ENCODE measurements at places on chromosomes 2 and 18.

DNA sequence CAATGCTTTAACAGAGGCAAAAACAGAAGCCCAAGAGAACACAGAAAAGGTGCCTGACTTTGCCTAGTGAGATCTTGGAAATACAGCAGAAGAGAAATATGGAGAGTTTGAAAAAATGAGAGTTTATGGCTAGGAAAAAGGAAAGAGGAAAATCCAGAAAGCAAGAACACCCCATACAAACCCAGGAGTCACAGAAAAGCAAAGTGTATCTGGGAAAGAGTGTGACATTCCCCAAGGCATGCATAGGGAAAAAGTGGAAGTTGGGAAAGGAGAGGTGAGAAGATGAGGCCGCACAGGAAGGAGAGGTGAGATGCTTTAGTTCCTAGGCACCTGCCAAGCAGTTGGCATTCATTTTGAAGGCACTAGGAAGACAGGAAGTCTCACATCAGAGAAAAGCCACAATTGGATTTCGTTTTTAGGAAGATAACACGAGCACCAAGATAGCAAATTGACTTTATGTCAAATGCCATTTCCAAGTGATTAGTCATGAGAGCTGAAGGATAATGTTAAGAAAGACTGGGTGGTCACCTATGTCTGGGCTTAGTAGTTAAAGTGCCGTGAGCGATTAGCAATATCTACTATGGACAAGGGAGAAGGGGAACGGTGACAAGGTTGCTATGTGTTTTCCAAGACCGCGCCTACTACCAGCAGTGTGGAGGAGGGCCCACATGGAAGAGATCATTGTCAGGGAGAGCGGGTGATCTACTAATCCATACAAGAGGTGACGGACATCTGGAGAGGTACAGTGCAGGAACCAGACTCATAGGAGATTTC, 224.1 kb upstream of the PARD3B start:
- no peak for DNase-seq

GRCh38 chr2:179751163-179751809, 110.1 kb downstream of the ZNF385B start:
- no peak for DNase-seq

DNA sequence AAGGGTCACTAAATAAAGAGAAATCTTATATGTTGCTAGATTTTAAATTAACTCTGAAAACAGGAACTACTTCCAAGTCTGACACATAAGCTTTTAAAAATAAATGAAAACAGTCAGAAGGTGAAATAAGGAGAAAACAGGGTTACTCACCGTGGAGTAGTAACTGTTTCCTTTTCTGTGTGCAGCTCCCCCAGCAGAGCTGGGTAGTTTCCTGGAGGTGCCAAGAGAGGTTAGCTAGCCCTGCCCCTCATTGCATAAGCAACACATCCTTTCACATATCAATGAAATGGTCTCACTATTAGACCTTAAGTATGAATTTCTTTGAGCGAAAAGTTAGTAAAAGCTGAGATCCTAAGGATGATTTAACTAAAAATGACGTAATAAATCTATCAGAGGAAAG, 54.0 kb upstream of the GPR75 start:
- no peak for DNase-seq

GRCh38 chr2:8320311-8321066, 361.4 kb upstream of the ID2 start:
- DNase-seq: no peak

DNA sequence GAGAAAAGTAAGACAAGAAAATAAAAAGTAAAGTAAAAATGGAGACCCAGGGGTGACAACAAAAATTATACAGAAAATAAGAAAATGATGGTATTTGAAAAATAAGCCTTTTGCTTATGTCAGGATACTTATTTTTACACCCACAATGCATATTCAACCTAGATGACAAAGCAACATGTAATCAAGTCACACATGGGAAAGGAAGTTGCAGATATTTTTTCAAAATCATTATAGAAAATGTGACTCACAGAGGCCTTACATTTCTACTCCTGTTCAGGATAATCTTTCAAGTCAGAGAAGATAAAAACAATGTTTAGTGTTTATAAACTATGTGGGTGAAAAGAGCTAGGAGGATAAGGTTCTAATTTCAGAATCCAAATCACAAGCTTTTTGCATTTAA, 275.3 kb upstream of the UBE2E3 start:
- no peak for DNase-seq

- DNase-seq: no peak
Measured at GRCh38 chr2:69253611-69254301, 133.3 kb downstream of the GFPT1 start.

GRCh38 chr2:62939735-62940491, 110.7 kb upstream of the OTX1 start:
- DNase-seq: no peak

DNA sequence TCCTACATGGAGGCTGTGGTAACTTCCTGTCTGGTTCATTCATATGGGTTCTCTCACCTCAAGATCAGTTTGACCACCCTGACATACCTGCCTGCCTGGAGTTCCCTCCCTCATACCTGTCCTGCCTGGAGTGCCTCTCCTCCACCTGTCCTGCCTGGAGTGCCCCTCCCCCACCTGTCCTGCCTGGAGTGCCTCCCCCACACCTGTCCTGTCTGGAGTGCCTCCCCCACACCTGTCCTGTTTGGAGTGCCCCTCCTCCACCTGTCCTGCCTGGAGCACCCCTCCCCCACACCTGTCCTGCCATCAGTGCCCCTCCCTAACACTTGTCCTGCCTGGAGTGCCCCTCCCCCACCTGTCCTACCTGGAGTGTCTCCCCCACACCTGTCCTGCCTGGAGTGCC, 461.9 kb downstream of the PTPRM start:
- DNase-seq: no peak

GRCh38 chr2:71451705-71452104, 1.7 kb upstream of the DYSF start:
- DNase-seq: no peak

DNA sequence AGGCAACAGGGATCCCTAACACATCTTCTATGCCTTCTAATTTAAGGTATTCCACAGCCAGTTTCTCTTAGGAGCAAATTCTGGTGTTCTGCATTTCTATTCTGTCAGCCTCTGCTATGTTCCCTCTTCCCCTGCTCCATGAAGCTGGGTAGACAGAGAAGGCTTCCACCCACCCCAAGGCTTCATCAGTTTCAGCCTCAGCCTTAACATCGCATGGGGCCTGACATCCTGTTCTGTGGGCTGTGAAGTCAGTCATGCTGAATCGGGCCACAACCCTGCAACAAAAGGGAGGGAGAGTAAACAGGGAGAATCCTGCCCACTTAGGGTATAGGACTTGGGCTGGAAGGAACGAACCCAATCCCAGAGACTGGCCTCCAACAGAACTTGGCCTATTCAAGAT, 70.6 kb upstream of the PPM1B start:
- no peak for DNase-seq

GRCh38 chr2:67828066-67828465, 234.7 kb downstream of the C1D start:
- DNase-seq: no peak

- DNase-seq: no peak
Measured at GRCh38 chr2:180781276-180781675, 199.1 kb upstream of the UBE2E3 start.

DNA sequence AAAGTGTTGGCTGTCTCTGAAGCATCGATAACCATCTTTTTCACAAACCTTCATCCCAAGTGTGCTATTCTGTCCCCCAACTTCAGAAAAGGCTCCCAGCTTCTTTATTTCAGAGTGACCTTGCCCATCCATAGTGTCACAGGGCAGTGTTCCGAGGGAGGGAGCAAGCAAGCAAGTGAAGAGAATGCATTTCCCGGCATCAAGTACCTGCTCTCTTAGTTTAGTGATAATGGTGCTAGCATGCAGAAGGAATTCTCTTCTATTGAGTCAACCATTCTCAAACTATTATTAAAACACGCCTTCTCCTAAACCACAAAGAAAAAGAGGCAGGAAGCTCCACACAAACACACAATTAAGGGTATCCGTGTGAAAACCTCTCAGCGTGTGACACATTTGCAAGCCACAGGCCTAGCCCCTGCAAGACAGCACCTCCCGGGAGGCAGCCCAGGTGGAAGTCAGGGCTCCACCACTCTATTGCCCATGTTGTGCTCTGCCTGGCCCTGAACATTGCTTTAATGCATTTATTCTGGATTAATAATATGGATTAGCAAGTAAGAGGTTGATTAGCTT, 504.9 kb downstream of the GALR1 start:
- no peak for DNase-seq

GRCh38 chr2:29223851-29224692, 108.9 kb downstream of the CLIP4 start:
- DNase-seq: no peak

- no peak for DNase-seq
Measured at GRCh38 chr2:8456151-8457091, 225.4 kb upstream of the ID2 start.

All from left renal pelvis (tissue), 4 donors.